ENCODE measurements at places on chromosomes 12 and 14.

DNA sequence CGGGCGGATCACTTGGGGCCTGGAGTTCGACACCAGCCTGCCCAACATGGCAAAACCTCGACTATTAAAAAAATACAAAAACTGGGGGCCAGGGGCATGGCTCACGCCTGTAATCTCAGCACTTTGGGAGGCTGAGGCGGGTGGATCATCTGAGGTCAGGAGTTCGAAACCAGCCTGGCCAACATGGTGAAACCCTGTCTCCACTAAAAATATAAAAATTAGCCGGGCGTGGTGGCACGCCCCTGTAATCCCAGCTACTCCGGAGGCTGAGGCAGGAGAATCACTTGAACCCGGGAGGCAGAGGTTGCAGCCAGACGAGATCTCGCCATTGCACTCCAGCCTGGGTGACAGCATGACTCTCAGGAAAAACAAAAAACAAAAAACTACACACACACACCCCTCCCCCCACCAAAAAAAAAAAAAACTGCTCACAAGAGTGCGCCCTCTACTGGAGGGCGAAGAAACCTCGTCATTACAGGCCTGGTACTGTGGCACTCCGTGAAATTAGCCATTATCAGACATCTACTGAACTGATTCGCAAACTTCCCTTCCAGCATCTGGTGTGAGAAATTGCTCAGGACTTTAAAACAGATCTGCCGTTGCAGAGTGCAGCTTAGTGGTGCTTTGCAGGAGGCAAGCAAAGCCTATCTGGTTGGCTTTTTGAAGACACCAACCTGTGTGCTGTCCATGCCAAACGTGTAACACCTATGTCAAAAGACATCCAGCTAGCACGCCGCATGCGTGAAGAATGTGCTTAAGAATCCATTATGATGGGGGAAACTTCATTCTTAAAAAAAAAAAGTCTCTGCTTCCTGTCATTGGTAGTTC is 7.7 kb downstream of the PPP1R3E start:
- DNase-seq: no peak

DNA sequence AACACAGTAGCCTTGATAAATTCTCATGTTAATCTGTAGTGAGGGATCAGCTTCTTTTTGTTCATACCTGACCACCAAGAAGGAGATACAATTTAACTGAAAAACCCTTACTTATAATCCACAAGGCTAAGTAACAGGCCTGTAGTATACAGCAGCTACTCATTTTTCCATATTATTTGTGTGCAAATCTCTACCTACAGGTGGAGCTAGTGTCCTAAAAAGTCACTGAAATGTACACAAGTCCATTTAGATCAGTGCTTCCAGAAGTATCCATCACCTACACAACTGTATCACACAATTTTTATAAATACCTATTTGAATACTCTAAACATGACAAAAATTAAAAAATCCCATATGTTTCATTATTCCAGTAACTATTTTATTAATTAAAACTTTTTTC is 173.2 kb downstream of the SLC35F4 start:
- no peak for DNase-seq

DNA sequence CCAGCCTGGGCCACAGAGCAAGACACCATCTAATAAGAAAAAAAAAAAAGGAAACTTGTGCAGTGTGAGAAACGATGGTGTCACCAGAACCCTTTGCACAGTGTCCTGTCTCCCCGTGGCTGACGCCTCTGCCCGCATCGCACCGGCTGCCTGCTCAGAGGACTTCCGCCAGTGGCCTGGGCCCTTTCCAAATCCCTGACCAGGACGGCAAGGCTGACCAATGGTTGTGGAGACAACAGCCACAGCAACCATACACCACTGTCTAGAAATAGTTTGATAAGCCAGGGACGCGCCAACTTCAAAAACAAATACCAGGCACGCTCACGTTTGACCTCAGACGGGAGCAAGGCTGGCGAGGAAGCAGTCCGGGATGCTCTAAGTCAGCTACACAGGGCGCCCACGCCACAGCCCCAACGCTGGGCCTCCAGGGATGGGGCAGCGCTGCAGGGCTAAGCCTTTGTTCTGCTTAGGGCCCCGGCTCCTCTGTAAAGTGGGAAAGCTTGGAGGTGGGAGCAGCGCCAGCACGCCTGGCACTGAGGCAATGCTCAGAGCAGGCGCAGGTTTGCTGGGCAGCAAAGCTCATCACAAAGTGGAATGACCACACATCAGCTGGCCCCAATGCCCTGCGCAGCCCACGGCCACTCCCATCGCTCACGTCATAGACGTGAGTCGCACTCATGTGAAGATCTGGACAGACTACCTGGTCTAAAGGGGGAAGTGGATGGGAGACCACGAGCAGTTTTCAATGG is 12.5 kb downstream of the PGAM5 start:
- no peak for DNase-seq

DNA sequence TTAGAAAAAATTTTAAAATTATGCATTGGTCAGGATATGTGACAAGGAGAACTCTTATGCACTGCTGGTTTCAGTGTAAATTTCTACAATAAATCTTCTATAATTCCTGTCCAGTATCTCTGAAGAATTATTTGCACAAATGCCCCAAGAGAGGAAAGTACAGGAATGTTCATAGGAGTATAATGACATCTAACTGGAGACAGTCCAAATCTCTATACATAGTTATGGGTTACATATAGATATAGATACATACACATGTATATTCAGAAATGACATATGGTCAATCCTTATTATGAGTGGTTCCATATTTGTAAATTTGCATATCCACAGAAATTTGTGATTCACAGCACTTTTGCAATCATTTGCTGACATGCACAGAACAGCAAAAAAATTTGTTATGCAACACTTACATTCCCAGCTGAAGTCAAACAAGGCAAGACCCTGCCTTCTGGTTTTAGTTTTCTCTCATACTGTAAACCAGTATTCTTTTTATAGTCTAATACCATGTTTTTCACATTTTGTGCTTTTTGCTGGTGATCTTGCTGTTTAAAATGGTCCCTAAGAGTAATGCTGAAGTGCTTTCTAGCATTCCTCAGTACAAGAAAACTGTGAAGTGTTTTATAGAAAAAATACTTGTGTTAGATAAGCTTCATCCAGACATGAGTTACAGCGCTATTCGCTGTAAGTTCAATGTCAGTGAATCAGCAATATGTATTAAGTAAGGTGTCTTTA is 103.8 kb downstream of the SLC16A7 start:
- DNase-seq: no peak

GRCh38 chr12:27965966-27966365 is 6.6 kb downstream of the PTHLH start:
- DNase-seq: no peak

- no peak for DNase-seq
These were observed 234.0 kb downstream of the ADAMTS20 start for GRCh38 chr12:43318021-43318420.

DNA sequence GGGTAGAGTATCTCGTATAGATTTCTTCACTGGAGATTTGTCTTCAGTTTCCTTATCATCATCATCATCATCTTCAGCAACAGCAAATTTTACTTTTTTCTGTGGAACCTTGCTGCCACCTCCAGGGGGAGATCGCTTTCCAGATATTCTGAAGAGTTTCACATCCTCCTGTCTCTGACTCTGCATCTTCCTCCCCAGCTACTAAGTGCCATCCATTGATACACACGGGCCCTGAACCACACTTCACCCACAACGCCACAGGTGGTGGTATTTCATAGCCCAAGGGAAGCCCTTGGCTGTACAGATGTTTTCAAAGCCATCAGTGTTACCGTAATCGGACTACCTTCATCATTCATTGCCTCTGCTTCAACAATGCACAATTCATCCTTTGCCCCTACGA is 82.2 kb downstream of the PPP2R5C start:
- DNase-seq: no peak

GRCh38 chr14:104101086-104101621 is 15.7 kb downstream of the ASPG start:
- no peak for DNase-seq

- no peak for DNase-seq
These were observed 58.7 kb downstream of the POLR3B start for GRCh38 chr12:106416273-106416672.

- no peak for DNase-seq
These were observed 75.4 kb downstream of the WDR20 start for GRCh38 chr14:102215071-102215470.

DNA sequence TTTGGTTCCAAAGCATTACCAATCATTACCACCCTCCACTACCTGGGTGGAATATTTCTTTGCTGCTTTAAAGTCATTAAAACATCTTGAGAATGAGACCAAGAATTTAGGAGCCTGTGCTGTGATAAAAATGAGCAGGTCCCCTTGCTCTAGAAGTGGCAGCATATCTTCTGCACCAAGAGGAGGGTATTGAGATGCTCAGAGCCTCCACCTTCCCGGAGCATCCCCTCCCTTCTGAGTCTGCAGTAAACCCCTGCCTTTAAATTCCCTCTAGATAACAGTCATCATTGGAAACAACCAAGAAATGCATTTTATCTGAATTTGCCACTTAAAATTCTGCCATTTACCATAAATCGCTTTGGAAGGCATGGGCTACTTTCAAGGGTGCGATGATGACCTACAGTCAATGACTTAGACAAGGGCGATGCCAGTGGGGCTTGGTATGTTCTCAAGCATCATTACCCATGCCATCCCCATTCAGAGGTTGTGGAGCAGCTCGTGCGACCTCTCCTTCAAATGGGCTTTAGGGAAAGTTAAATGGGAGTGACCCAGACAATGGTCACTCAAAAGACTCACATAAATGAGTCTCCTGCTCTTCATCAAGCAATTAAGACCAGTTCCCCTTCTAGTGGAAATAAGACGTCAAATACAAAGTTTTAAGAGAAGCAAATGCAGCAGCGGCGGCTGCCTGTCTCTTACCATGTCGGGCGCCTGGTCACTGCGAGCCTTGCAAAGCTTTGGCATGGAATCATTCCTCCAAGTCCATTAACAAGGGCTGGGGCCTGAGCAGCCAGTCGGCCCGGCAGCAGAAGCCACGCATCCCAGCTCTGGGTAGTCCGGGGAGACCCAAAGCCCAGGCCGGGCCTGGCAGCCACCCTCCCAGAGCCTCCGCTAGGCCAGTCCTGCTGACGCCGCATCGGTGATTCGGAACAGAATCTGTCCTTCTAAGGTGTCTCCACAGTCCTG is 334.5 kb downstream of the TMEM121 start:
- DNase-seq: no peak

- DNase-seq: no peak
These were observed 536 bp downstream of the VPS29 start for GRCh38 chr12:110501399-110501751.

DNA sequence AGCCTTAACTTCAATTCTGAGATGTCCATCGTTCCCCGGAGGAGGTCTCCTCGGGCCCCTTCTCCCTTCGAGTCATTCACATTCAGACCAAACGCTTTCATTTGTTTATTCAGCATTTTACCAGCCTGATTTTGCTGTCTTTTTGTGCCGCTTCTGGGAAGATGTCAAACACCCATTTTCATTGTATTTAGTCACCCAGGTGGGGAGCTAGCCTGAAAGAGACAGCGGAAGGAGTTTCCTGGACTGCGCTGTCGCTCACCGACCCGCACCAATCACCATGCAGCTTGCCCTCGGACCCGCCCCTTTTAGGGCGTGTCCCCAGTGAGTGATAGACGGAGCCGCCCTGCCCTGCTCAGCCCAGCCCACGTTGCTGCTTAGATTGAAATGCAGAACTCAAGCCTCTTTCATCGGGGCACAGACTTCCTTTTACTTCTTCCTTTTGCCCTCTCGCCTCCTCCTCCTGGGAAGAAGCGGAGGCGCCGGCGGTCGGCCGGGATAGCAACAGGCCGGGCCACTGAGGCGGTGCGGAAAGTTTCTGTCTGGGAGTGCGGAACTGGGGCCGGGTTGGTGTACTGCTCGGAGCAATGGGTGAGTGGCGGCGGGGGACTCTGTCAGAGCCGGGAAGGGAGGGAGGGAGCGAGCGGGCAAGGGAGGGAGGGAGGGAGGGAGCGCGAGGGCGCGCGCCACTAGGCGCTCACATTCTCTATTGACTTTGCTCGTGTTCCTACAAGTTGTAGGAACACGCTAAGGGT is at the start of gene PAX9:
Gene PAX9, plus strand, starts transcription at position 355 of the 752 bp plus-strand sequence. Its CDS starts 230 bp downstream, at position 585.
- DNase-seq: peak; percentile 62

DNA sequence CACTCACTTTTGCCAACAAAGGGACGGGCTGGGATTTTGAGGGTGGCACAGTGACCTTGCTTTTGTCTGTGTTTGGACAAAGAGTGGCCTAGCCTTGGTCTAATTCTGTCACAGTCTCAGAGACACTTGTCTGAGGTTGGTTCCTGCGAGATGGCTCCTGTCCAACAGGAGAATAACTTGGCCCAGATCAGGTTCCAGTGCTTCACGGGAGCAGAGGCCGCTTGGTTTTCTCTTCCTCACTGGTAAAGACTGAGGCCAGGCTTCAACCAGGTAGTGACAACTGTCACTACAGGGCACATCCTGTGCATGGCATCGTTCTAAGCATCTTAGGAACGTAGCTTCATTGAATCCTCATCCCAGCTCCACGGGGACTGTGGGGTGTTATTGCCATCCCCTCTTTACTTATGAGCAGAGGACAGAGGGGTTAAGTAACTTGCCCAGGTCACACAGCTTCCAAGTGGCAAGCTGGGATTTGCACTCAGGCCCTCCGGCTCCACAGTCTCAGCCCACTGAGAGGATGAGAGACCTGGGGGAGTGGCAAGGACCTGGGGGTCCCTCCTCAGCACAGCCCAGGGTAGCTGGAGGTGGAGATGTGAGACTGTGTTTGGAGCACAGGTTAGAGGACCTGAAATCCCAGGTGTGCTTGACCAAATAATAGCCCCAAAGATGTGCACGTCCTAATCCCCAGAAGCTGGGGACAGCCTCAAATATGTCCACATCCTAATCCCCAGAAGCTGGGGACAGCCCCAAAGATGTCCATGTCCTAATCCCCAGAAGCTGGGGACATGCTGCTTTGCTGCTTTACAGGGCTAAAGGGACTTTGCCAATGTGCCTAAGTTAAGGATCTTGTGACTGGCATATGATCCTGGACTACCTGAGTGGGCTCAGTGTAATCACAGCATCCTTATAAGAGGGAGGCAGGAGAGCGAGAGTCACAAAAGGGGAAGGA is 179.2 kb upstream of the RTL1 start:
- DNase-seq: no peak

- no peak for DNase-seq
These were observed 4.7 kb downstream of the CDCA3 start for GRCh38 chr12:6846316-6846869.

GRCh38 chr12:93509506-93509905 is 42.2 kb downstream of the MRPL42 start:
- no peak for DNase-seq

GRCh38 chr14:50113381-50114035 is 2.9 kb downstream of the VCPKMT start:
- DNase-seq: no peak

DNA sequence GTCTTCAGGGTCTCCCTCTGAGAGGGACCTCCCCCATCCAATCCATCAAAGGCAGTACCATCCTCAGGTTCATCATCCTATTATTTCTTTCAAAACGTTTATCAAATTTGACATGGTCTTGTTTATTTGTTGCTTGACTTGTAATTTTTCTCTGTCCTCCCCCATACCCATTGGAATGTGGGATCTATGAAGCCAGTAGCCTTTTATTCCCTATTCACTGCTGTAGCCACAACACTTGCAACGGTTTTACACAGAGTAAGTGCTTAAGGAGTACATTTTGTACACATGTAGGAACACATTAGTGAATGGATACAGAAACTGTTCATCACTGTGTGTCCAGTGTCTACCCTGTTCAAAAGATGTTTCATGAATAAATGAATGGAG is 41.5 kb downstream of the IGF1 start:
- DNase-seq: no peak

- no peak for DNase-seq
These were observed 78.2 kb upstream of the GARIN2 start for GRCh38 chr14:67111022-67111421.
